ENCODE measurements at places on chromosomes 5 and 9.
A peak's percentile ranks its signal among the peaks of the same experiment; 100 is the strongest.

- no peak for DNase-seq
Measured at GRCh38 chr9:112535811-112536210, 49.2 kb downstream of the KIAA1958 start.

- no peak for DNase-seq
Measured at GRCh38 chr5:153672347-153673090, 182.0 kb downstream of the GRIA1 start.

DNA sequence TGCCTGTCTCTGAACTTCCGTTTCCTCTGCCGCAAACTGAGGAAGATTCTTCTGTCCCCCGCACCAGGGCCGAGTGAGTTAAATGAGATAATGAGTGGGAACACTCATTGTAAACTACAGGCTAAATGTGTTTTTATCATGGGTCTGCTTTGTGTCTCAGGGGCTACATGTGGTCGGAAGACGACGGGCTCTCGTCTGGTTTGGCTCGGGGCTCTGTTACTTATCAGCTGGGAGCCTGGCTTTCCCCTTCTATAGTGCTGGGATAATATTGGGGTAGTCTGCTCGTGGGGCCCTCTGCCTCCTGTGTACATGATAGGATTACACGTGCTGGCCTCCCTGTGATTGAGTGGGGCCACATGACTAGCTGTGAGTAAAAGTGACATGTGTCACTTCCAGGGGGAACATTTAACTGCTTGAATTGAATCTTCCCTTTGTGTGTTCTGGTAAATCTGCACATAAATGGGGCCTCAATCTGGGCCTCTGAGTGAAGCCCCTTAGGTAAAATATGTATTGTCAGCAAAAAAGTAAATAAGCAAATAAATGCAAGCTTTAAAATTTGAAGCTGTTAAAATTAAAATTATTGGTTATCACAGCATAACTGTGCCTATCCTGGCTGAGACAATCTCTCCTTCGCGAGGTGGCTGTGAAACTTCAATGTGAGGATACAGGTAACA is 86.9 kb upstream of the SH3PXD2B start:
- no peak for DNase-seq

DNA sequence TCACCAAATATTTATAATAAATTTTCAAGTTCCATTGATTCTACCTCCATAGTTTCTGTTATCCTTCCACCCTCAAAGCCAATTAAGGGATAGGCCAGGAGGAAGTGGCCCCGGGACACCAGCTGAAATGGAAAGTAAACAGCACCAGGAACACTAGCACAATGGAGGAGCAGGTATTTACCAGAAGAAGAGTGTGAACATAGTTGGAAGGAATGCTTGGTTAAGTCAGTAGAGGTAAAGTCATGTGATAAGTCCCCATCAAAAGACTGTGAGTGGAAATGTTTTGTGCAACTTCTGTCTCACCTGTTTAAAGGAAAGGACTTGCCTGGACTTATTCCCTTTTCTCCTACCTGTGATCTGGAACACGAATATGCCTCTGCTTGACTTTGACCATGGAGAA is 146.7 kb upstream of the RAI14 start:
- DNase-seq = no peak

GRCh38 chr9:96173640-96174039 is 128.3 kb downstream of the HSD17B3 start:
- no peak for DNase-seq

- peak; percentile 67 for DNase-seq
Measured at GRCh38 chr9:133060417-133060841, 1.4 kb upstream of the CEL start.

DNA sequence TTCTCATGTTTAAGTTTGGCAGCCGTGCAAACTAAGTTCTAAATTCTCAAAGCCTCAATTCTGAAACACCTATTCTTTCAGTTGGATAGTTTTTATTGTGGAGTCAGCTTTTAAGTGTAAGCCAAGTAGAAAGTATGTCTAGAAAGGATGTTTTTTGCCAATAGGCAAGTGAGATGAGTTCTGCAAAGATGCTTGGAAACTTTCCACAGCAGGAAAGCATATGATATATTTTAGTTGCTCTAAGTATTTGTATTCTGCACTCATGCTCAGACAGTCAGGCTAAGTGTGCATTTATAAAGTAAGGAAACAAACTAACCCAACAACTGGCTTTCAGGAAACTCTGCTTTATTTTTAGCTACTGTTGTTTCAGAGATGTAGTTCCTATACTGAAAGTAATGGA is 67.3 kb upstream of the CDH18 start:
- no peak for DNase-seq

- DNase-seq = no peak
Measured at GRCh38 chr5:140232731-140233130, 57.7 kb downstream of the CYSTM1 start.

GRCh38 chr9:91720313-91720712 is 229.7 kb downstream of the ROR2 start:
- no peak for DNase-seq

DNA sequence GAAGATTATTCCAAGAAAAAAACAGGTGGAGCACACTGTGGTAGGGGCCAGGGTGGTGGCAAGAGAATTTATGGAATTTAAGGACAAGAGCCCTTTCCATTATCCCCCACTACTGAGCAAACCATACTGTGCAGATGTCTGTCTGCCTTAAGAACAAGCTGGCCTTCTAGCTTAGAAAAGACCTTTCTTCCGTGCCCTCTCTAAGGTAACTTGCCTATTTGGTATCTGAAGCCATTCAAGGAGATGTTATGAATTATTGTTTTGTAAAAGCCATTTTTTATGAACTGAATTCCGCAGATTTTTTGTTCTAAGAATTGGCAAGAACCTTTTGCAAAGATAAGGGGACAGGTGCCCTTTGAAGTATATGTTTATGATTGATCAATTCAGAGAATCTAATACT is 20.9 kb downstream of the GRAMD2B start:
- no peak for DNase-seq

DNA sequence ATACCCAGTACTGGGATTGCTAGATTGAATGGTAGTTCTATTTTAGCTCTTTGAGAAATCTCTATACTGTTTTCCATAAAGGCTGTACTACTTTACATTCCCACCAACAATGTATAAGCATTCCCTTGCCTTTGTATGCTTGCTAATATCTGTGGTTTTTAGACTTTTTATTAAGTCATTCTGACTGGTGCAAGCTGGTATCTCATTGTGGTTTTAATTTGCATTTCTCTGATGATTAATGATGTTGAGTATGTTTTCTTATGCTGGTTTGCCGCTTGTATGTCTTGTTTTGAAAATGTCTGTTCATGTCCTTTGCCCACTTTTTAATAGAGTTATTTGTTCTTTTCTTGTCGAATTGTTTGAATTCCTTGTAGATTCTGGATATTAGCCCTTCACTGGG is 512.7 kb upstream of the PAPPA start:
- DNase-seq = no peak

DNA sequence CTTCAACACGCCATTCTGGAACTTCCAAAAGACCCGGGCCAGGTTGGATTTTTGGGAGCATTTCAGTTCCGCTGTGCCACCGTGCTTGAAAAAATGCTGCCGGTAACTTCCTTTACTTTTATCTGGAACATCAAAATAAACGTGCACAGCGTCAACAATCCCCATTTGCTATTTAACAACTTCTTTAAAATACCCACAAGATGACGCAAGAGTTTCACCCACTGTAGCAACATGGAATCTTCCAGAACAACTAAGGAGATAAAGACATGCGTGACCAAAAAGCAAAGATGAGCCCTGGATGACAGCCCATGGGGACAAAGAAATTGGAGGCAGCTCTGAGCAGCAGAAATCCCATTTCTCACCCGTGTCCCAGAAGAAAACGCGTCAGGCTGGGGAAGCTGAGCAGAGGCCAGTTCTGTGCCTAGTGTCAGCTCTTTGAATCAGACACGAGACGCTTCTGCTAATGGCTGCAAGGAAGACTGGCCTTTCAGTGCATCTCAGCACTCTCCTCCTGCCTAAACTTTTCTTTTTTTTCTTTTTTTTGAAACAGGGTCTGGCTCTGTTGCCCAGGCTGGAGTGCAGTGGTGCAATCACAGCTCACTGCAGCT is 61.3 kb downstream of the SECISBP2 start:
- no peak for DNase-seq

DNA sequence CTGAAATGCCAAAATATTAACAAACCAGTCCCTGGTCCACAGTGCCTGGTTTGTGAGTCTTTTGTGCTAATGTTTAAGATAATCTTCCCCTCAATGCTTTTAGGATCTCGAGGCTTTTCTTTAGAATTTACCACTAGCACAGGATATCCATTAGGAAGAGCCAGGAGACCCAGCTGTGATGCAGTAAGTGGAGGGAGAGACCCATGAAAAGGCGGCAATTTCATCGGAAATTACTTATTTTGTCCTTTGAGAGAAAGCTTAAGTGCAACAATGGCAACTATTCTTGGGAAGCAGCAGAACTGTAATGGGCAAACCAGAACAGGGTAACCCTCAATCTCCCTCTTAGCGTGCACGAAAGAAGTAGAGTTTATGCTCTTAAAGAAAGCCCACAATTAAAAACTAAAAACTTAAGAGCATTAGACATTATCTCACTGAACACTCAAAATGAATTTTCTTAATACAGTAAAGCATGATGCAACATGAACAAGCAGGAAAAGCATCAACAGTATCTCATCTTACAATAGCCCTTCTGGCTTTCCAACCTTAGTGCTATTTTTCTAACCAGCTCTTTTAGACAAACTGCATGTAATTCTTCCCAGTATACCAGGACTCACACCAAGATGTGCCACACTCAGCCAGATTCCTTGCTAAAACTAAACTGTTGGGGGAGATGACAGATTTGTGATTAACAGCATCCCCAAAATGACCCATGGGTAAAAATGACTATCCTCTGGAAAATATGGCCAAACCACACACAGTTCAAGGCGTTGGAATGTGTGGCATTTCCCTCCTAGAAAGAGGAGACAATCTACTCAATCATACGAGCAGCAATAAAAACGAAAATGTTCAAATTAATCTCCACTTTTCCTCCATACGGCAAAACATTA is 36.4 kb downstream of the PWWP2A start:
- DNase-seq = no peak

DNA sequence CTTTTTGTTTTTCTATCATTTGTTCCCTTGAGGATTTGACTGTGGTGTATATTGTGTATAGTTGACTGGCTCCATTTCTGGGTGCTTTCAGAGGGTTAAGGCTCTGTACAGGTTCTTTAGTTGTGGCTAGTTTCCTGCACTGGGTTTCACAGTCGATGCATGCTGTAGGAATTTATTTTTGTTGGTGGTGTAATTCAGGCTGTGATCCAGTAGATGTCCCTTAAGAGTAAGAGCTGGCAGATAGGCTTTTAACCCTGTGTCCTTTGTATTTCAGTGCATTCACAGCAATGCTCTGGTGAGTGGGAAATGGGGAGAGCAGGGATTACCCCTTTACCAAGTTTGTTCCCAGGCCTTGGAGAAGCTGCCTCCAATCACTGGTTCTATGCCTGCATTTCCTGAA is 112.9 kb downstream of the SPATA31D1 start:
- no peak for DNase-seq

- DNase-seq = no peak
Measured at GRCh38 chr5:157983906-157984551, 125.1 kb upstream of the CLINT1 start.

- no peak for DNase-seq
Measured at GRCh38 chr9:113844466-113844865, 31.6 kb upstream of the ZNF618 start.

GRCh38 chr5:16364910-16365309 is 100.7 kb downstream of the ZNF622 start:
- no peak for DNase-seq

DNA sequence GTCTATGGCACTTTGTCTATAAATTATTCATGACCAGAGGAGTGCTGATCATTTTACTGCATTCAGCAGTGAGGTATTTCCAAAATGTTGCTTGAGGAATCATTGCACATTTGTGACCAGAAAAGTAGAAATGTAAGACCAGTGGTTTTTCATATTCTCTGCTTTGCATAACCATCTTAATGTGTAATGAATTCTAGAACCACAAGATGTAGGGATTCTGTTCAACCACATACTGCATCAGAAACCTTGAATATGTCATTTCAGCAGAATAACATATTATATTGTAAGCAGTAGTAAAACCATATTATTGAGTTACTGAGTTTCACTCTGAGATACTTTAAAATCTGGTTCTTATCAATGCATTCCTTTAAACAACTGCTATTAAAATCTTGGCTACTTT is 1243.4 kb downstream of the MAT2B start:
- no peak for DNase-seq

DNA sequence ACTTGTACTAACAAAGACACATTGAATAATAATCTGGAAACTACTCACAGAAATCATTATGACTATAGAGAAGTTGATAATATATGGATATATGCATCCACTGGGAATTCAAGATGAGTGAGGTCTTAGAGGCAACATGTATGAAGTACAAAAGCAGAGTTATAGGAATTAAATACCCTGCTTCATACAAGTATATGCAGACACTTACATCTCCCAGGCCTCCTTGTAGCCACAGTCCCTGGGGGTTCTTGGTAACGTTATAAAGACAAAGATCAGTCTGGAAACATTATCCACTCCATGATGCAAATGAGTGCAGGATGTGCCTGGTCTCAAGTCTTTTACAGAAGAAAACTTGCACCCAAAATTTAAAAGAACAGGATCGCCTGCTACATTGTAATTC is 92.4 kb upstream of the ANXA1 start:
- DNase-seq = no peak

- DNase-seq = no peak
Measured at GRCh38 chr9:91178281-91179236, 183.2 kb downstream of the AUH start.

DNA sequence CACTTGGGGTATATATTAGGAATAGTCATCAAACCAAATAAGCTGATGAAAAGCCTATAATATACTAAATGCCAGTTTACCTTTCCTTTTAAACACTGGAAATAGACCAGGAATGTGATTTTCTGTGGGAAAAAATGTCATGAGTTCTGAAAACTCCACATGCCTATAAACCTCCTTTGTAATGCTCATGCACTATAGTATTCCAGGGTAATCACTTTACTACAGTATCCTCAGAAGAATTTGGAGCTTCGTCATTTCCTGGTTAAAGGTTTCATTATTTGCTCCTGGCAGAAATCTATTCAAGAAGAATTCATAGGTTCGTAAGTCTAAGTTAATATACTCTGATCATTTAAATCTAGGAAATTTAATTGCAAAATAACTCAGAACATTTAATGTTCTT is 1076.7 kb upstream of the DMAC1 start:
- no peak for DNase-seq

GRCh38 chr5:16902846-16903245 is 33.2 kb downstream of the MYO10 start:
- DNase-seq = peak; percentile 90

- DNase-seq = no peak
Measured at GRCh38 chr9:125142560-125143376, 560 bp downstream of the SCAI start.

GRCh38 chr5:106092455-106092854 is 1578.3 kb downstream of the EFNA5 start:
- DNase-seq = no peak

DNA sequence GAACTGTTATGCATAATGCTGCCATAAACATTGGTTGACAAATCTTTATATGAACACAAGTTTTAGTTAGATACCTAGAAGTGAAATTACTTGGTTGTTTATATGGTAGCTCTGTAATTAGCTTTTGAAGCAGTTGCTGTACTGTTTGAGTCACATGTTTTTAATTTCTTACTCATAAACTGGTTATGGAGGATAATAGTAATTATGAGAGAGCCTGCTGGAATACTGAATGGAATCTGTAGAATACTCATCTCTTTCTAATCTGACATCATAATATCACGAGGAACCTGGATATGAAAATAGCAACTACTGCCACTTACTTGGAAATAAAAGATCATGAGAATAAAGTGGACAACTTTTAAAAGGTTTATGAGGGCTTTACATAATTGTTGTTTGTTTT is 509.2 kb downstream of the CETN3 start:
- DNase-seq = no peak
